ENCODE measurements at places on chromosomes 13 and 19. TPM values are rescaled to one million over a fixed set of nuclear protein-coding genes. Genes with fewer than 3 reads are reported as not detected.

The ZNF763 gene
- 0.86 TPM for total RNA-seq

The UGGT2 gene
- total RNA-seq = 30.5 TPM

The ERICH4 gene
- not detected for total RNA-seq

The COLGALT1 gene
- 208 TPM for total RNA-seq

The LRG1 gene
- not detected for total RNA-seq

The HS6ST3 gene
- not detected for total RNA-seq

The EFNB2 gene
- total RNA-seq = 25.1 TPM

The TEX26 gene
- not detected for total RNA-seq
